Caco-2 (cell line): ENCODE measurements at places on chromosomes 7 and 10. TPM values are rescaled to one million over a fixed set of nuclear protein-coding genes. Genes with fewer than 3 reads are reported as not detected.

Gene BRAF
- total RNA-seq, result 38.5 and 44.6 TPM in 2 replicates

- H3K4me3 ChIP-seq, result no peak overlapping the region
- H3K36me3 ChIP-seq, result no peaks in the 10 kb centered on the region
- H3K4me1 ChIP-seq, result no peaks in the 10 kb centered on the region
- no peak for DNase-seq
Observed at GRCh38 chr7:8205537-8205936, 56.4 kb downstream of the ICA1 start.

DNA sequence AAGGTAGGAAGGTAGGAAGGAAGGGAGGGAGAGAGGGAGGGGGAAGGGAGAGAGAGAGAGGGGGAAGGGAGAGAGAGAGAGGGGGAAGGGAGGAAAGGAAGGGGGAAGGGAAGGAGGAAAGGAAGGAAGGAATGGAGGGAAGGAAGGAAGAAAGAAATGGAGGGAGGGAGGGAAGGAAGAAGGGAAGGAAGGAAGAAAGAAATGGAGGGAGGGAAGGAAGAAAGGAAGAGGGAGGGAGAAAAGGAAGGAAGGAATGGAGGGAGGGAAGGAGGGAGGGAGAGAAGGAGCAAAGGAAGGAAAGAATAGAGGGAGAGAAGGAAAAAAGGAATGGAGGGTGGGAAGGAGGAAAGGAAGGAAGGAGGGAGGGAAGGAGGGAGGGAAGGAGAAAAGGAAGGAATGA is 176.4 kb upstream of the PTER start:
- no peak overlapping the region for H3K27ac ChIP-seq
- no peak for DNase-seq
- no peaks in the 10 kb centered on the region for H3K36me3 ChIP-seq
- no peaks in the 10 kb centered on the region for H3K27me3 ChIP-seq
- no peaks in the 10 kb centered on the region for H3K4me1 ChIP-seq

Gene INHBA
- 0.52 and 0.72 TPM in 2 replicates for total RNA-seq

DNA sequence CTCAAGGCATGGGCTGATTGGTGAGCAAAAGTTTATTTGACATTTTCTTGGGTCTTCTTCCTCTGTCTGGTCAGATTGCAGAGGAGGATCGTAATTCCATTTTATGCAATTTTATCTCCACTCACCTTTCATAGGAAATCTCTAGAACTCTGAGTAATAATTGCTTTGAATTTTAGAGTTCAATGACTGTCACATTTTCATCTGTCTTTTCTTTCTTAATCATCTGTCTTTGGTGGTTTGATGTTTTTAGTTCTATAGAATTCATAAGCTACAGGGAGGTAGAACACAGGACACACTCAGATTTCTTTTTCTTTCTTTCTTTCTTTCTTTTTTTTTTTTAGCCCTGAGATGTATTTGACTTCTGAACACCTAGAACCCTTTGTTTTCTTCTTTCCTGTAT is 11.6 kb downstream of the GATA3 start:
- DNase-seq, result no peak
- H3K36me3 ChIP-seq, result peaks cover 9% of the 10 kb centered on the region
- no peaks in the 10 kb centered on the region for H3K27me3 ChIP-seq
- H3K4me3 ChIP-seq, result no peak overlapping the region

DNA sequence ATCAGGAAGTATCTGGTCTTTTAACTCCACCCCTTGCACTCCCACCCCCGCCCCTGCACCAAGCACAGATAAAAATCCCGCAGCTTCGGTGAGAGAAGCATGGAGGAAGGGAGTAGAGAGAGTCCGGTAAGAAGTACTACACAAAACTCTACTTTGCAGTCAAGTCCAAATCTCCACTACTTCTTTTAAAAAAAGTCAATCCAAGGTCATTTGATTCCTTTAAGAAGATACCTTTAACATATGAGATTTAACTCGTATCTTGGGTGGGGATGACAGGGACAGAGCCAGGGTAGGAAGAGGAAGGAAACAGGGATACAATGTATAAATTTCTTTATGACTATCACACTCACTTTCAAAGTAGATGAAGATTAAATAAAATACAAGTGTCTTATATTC is 132.1 kb downstream of the NRBF2 start:
- no peaks in the 10 kb centered on the region for H3K27me3 ChIP-seq
- DNase-seq, result no peak
- peaks cover 22% of the 10 kb centered on the region for H3K4me1 ChIP-seq
- peaks cover 1% of the 10 kb centered on the region; the same call in 1 of the 2 replicates for H3K36me3 ChIP-seq
- H3K4me3 ChIP-seq, result peak overlapping the region; percentile 54

DNA sequence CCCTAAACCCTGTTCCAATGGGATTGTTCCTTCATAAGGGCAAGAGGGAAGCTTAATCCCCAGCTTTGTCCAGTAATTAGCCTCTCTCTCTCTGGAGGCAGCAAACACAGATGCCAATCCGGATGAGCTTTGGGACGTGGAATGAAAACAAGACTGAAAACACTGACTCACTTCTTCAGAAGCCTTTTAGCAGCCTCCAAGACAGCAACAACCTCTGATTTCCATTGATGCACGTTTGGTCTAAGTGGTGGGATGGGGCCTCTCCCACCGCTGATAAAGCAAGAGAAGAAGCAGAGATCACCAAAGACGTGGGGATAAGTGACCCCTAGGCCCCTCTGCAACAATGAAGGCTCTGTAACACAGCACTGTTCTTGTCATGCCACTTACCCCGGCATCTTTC is 5.8 kb upstream of the GFRA1 start:
- H3K27ac ChIP-seq, result no peak overlapping the region
- no peak for DNase-seq
- H3K4me3 ChIP-seq, result no peak overlapping the region
- H3K27me3 ChIP-seq, result no peaks in the 10 kb centered on the region
- no peaks in the 10 kb centered on the region for H3K4me1 ChIP-seq

Gene ABCF2
- total RNA-seq, result 50.8 and 57.8 TPM in 2 replicates

GRCh38 chr7:151509670-151510333 is 9.9 kb downstream of the RHEB start:
- no peak for DNase-seq
- H3K4me3 ChIP-seq, result no peak overlapping the region
- no peaks in the 10 kb centered on the region for H3K36me3 ChIP-seq
- H3K27me3 ChIP-seq, result no peaks in the 10 kb centered on the region

GRCh38 chr10:71911296-71911953 is 52.8 kb upstream of the CHST3 start:
- H3K27ac ChIP-seq, result no peak overlapping the region
- no peak for DNase-seq
- H3K36me3 ChIP-seq, result no peaks in the 10 kb centered on the region
- H3K27me3 ChIP-seq, result no peaks in the 10 kb centered on the region
- no peak overlapping the region for H3K4me3 ChIP-seq
